ENCODE measurements at places on chromosomes 2 and 18.

DNA sequence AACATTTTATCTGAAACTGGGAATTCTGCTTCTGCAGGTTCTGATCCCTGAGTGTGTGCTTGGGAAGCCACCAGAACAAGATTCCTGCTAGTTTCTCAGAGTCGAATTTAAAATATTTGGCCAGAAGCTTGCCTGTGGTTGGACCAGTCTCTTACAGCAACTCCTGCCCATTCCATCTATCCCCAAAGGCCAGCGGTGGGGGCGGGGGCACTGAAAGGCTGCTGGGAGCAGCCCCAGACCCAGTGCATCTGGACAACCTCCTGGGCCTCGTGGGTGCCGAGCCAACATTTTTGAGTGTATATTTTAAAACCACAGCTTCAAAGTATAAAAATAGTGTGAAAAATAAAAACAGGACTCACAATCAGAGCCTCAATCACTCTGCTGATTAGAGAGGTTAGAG is 38.6 kb upstream of the ZFP36L2 start:
- DNase-seq: no peak

DNA sequence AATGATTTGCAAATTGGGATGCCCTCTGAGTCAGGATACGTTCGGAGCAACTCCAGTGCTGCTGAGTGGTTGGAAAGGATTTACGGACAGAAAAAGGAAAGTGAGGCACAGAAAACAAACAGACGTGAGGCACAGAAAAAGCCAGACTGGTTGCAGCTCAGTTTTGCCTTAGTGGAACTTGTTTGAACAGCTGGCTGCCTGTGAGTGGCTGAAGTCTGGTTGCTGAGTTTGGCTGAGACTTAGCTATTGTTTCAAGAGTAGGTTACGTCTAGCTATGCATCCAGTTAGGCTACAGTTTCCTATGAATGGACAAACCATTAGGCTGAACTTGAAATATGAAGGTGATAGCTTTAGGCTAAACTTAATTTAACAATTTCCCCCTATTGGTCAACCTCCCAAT is 256.6 kb downstream of the VAPA start:
- no peak for DNase-seq

DNA sequence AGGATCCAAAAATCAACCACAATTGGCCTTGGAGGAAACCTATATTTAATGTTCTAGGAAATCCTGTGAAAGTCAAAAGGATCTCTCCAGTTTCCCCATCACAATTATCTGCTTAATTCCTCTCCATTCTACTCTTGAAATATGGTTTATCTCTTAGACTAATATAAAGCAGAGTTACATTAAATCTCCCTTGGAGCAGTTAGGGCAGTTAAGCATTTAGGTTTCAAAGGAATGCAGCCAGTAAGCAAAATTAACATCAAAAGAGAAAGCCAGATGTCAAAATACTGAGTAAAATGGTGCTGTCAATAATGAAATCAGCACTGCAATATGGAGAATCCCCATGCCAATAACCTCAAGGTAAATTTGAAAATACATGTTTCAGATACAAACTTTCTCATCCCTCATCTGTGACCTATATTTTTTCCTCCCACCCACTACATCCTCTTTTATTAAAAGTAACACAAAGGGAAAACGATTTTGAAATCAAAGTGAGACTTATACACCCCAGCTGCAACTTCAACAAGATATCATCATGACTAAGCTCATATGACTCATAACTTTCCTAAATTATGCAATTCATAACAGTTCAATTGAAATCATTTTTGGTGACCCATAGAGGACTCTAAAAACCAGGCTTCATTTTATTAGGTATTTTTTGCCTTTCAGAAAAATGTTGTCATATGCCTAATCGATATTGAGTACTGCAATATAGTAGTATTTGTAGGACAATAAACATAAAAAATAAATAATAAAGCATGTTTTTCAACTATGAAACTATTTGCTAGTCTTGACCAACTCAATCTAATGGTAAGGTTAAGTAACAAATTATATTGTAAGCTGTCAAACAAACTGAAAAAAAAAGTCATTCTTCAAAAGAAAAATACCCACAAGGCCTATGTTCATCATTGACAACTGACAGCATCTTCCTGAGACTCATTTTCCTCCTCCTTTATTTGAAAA is 3.1 kb downstream of the ADAM17 start:
- no peak for DNase-seq

DNA sequence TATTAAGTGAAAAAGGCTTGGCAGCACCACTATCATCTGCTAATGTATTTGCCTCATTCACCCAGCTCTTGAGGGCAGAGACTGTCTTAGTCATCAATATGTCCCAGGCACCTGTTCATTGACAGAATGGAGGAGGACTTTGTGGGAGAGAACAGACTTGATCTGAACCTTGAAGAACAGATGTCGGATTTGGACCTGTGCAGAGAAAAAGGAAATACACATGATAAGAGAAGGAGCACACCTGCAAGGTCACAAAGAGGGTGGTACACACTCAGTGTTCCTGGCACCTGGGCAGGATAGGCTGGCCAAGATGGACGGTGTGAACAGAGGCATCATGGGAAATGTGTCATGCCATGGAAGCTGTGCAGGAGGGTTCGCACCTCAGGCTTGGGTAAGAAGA is 7.4 kb upstream of the MGAT4A start:
- DNase-seq: no peak

DNA sequence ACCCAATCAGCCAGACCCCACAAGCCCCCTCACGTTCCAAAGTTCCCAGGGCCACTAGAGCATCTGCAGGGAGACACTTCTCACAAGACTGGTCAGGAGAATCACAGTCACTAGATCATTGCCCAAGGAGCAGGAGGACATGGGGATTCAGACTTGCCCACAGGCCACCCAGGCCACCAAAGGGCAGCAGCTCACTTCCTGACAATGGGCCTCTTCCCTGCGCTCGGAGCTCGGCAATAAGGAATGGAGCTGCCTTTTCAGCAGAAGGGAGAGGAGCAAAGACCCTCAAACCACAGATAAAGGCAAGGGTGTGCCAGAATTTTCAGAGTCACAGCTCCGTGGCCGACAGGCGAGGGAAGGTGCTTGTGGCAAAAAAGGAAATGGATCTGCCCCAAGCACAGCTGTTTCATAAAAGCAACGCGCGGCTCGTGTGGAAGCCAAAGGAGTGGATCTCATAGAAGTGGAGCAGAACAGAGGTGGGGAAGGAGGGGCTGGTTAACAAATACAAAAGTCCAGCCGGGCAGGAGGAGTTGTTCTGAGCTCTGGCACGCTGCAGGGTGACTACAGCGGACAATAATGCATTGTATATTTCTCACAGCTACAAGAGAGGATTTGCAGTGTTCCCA is 72.1 kb downstream of the EDAR start:
- no peak for DNase-seq

- no peak for DNase-seq
Measured at GRCh38 chr2:222572751-222573174, 83.1 kb downstream of the FARSB start.

DNA sequence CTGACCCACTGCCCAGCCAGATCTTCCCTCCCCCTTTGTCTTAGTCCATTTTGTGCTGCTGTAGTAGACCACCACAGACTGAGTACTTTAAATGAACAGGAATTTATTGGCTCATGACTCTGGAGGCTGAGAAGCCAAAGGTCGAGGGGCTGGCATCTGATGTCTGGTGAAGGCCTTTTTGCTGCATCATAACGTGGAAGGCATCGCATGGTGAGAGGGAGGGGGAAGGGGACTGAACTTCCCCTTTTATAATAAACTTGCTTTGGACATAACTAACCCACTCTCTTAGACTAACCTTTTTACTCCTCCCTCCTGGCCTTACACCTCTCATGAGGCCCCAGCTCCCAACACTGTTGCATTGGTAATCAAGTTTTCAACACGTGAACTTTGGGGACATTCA is 83.8 kb downstream of the MAP4K4 start:
- DNase-seq: no peak

DNA sequence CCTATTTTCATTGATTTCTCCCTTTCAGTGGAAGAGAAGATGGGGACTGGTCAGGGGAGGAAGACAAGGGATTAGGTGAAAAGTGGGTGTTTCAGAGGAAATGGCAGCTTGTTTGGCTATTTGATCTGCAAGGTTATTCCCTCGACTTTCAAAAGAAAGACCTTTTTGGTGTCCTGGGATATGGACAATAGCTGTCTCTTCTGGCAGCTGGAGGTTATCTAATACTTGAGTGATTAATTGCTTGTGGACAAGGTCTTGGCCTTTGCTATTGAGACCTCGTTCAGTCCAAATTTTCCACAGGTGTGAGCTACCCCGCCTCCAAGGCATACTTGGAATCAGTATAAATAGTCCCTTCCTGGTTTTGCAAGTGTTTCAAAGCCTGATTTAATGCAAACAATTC is 33.3 kb upstream of the TRAPPC8 start:
- no peak for DNase-seq

GRCh38 chr2:29583548-29584156 is 337.7 kb downstream of the ALK start:
- DNase-seq: no peak

GRCh38 chr2:102206666-102207341 is 20.0 kb downstream of the IL1RL2 start:
- DNase-seq: no peak

GRCh38 chr2:27992787-27993401 is 102.4 kb downstream of the BABAM2 start:
- no peak for DNase-seq

DNA sequence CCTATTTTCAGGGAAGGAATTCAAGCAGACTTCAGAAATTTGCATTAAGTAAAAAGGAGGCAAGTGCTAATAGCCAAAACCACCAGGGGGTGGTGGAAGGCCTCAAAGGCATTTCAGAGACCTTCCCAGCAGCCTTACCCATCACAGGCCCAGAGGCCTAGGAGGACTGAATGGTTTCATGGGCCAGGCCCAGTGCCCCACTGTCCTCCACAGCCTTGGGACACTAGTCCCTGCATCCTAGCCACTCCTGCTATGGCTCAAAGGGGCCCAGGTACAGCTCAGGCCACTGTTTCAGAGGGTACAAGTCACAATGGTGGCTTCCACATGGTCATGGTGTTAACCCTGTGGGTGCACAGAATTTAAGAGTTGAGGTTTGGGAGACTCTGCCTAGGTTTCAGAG is 58.6 kb upstream of the CHAC2 start:
- DNase-seq: no peak

- no peak for DNase-seq
Measured at GRCh38 chr18:6859676-6860422, 130.3 kb downstream of the ARHGAP28 start.

DNA sequence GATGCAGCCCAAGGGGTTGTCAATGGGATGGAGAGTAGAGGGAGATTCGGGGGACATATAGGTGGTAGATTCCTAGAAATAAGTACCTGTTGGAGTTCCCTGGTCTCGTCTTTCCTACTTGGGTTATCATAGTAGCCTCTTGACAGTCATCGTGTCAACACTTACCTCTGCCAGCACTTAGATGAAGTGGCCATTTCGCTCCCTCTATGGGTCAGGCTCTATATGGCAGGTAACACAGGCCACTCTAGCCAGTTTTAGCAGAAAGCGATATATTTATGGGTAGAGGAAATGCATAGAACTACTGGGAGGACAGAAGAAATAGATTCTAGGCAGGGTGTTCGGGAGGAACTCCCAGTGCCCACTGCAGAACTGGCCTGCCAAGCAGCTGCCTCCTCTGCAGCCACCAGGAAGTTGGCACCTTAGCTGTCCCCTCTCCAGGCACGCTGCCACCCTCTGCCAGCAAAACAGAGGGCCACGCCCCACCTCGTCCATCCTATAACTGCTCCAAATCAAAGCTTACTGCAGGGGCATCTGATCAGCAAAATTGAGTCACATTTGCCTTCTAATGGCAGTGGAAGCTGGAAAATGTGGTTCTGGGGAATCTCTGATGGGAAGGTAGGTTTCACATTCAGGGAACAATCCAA is 181.3 kb downstream of the INSIG2 start:
- no peak for DNase-seq

- DNase-seq: no peak
Measured at GRCh38 chr18:61245276-61245675, 88.0 kb upstream of the CDH20 start.

GRCh38 chr2:200311139-200311538 is 4.6 kb downstream of the SPATS2L start:
- DNase-seq: no peak
